Hypothalamus (tissue), 51 donors: ENCODE measurements at places on chromosomes 11 and 22.

DNA sequence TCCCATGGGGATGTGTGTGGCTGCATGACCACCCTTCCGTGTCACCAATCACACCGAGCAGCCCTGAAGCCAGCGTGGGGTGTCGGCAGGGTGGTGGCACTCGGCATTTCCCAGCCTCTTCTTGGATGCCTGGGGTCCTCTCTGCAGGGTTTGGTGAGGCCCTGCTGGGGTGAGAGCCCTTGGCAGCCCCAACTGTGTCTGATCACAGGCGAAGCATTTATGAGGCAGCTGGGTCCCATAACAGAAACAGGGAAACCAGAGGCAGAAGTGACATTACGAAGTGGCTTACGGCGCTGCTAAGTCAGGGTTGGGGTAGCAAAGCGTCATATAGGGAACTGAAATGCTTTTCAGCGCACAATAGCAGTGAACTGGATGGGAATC lies 92.3 kb upstream of the SEPTIN5 start:
- DNase-seq: no peak

DNA sequence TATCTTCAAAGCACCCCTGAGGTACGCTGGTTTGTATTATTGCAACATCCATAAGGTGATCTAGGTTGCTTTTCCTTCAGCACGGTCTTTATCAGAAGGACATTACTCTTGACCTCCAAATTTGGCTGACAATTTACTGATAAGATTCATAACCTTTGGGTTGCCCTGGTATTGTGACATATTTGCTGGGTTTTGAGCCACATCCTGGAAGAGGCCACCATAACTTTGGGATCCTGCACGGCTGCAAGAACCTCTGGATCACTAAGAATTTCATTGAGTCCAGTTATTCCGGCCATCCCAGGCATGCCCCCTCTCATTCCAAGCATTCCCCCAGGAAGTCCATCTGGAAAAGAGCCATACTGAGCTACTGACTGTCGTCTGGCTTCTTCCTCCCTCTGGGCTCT lies 6.5 kb upstream of the PLET1 start:
- DNase-seq: no peak

DNA sequence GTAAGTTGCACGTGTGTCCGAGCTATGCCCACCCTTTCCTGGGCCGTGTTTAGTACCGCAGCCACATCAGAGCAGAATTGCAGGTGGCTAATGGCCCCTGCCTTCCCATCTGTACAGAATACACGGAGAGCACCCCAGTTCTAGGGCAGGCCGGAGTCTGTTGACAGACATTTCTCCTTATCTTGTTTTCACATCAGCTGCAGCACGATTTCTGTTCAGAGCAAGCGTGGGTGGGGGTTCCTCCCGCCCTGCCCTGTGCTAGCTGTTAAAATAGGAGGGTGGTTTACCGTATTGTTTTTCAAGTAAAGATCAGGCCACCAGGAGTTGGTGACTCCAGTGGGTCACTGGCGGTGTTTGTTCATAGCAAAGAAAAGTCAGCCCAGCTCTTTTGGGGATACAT lies 41.1 kb downstream of the UBASH3B start:
- no peak for DNase-seq

GRCh38 chr22:40463683-40464082 lies 93.3 kb downstream of the SGSM3 start:
- no peak for DNase-seq

- no peak for DNase-seq
Observed at GRCh38 chr11:110903830-110904229, 191.6 kb upstream of the ARHGAP20 start.

DNA sequence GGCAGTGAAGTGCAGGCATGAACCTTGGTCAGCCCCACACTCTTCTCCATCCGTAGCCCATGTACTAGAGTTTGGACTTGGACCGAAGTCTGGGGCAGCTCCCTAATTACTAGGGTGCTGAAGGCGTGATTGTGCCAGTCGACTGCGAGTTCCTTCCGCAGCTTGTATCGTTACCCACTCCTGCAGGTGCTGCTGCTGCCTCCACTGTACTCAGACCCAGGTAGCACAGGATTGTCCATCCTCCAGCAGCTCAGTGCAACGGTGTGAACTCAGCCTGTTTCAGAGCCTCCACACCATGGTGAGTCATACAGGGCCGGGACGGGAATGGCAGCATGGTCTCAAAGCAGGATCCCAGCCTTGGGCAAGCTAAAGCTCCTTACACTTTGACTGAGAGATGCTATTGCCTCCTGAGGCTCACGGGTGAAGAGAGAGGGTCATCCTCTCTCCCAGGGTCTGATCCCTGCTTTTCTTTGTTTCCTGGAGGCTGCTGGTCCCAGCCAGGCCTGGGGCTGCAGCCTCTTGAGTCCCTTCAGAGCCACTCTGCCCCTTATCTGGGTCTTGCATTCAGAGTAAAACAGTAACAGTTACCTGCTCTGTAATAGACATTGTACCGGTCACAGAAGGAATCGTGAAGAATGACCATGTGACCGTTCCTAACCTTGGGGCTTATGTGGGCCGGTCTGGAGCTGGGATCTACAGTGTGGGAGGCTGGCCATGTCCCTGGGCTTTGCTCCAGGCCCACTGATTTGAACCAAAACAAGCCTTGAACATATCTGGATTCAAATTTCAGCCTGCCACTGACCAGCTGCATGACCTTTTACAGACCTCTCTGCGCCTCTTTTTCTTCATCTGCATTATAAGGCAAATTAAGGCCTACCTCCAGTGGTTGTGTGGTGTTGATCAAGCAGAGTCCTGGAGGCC lies 1.7 kb downstream of the TKFC start:
- DNase-seq: no peak

DNA sequence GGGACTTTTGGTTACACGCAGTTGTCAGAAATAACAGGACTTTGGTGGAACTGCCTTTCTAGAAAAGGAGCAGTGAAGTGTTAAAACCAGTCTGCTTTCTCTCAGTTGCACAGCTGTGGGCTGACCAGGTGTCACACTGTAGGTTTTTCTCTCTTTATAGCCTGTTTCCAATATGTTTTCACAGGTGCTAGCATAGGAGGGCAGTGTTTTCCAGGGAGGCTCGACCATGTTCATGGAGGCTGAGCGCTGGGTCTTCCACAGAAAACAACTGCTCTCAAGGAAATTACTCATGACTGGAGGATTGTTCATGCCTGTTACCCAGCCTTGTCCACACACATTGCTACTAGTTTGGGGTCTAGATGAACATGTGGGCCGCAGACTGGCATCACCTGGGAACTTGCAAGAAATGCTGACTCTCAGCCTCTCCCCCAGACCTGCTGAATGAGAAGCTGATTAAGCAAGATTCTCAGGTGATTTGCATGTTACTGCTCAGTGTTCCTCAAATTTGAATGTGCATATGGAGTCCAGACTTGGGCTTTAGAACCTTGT lies 157.7 kb downstream of the MAML2 start:
- no peak for DNase-seq

DNA sequence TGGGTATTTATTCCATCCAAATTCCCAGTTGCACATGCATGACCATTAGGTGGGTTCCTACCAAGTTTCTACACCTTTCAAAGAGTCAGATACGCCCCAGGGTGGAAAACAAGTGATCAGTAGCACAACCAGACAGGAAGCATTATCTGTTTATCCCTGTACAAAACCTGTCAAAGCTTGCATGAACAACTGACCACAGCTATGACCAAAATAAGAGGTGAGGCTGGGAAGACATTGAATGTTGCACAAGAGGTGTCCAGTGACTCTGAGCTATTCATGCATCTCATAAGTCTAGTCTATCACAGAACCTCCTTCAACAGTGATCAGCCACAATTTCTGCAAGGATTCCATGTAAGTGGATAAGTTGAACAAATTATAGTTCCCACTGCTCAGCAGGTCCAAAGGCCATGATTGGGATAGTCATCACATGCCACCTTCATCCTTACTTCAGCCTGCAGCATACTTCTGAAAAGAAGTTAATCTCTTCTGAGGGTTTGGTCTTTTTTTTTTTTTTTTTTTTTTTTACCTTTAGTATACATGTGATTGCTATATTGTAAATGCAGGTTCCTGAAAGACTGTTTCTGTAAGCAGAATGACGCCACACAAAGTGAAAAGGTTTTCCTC lies 28.0 kb upstream of the TMEM45B start:
- DNase-seq: no peak

DNA sequence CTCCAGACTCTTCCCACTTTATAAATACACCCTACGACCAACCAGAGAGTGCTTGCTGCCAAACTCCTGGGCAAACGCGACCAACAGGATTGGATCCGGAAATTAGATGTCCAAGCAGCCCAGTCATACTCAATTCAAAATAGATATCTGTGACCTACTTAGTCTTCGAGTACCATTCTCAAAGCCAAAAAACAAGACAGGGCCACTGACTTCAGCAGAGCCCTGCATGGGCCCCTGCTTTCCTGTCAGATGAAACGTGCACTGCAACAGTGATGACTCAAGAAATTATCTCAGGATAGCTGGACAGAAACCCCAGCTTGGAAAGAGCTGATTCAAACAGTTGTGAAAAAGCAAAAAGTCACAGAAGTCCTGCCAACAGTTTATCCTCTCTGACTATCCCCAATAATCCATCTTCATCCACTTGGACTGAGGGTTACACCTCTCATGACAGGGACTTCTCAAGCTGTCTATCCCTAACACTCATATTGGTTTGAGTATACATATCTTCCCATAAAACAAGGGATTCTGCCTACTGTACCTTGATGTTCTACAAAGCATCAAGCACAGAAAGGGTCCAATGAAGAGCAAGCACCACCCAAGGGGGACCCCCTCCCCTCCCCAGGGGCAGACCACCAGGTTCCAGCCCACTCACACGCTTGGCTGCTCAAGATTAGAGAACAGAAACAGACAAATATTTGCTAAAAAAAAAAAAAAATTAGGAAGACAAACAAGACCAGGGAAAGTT lies 17.4 kb downstream of the SMCO4 start:
- DNase-seq: no peak

GRCh38 chr11:45485070-45485707 lies 180.2 kb downstream of the CHST1 start:
- DNase-seq: no peak

DNA sequence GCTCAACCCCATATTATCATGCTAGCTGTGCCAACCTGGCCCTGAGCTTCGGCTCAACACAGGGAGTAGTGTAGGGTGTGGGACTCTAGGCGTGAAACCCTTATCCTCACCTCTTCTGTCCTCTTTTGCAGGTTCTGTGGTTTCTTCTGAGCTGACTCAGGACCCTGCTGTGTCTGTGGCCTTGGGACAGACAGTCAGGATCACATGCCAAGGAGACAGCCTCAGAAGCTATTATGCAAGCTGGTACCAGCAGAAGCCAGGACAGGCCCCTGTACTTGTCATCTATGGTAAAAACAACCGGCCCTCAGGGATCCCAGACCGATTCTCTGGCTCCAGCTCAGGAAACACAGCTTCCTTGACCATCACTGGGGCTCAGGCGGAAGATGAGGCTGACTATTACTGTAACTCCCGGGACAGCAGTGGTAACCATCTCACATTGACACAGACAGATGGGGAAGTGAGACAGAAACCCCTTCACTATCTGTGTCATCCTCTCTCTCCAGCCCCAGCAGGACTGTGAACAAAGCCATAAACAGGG lies 76.4 kb downstream of the GGTLC2 start:
- peak; percentile 16 for DNase-seq

DNA sequence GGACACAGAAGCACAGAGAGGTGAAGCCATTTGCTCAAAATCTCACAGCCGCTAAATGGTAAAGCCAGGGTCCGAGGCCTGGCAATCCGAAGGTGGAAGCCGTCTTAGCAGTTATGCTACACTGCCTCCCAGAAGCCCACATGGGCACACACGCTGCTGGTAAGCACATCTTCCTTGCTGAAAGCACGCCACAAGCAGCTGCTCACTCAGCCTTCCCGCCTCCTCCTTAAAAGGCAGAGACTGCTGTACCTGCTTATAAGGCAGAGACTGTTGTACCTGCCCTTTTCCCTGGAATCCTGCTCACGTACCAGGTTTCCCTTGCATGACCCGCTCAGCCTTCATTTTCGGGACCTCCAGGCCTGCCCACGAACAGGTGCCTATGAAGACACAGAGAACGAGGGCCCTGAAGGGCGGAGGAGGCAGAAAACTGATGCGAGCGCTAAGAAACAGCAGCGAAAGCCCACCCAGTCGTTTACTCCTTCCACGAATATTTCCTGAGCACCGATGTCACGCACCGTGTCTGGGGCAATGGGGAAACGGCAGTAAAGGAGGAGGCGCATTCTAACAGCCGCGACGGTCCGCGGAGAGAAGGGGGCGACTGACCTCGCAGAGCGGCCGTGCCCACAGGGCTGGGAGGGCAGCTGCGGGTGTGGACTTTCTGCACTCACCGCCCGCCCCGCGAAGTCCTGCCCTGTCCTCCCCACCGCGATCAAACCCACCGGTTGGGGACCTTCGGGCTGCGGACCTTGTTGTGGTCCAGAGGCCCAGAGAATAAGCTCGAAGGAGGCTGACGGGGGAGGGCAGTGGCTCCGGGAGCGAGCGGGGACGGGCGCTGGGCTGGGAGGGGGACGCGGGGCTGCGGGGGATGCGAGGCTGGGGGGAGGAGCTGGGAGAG lies 13.0 kb downstream of the SPATA19 start:
- DNase-seq: no peak

- DNase-seq: no peak
Observed at GRCh38 chr11:59829358-59829757, 15.9 kb downstream of the CBLIF start.

DNA sequence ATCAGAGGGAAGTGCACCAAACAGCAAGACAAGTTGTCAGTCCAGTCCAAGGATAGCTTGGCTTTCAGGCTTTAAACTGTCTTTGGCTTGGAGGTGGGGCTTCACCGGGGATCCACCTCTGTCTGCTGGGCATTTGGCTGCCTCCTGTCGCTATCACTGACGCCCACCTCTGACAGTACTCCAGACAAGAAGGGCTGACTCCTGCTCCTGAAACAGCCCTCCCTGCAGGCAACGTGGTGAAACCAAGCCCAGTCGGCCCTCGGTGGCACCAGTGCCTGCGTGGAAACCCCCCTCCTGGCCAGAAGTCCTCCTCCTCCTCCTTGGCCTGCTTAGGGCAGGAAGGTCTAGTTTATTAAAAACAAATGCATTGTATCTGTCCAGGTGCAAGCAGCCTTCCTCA lies 16.9 kb downstream of the DHCR7 start:
- DNase-seq: no peak

DNA sequence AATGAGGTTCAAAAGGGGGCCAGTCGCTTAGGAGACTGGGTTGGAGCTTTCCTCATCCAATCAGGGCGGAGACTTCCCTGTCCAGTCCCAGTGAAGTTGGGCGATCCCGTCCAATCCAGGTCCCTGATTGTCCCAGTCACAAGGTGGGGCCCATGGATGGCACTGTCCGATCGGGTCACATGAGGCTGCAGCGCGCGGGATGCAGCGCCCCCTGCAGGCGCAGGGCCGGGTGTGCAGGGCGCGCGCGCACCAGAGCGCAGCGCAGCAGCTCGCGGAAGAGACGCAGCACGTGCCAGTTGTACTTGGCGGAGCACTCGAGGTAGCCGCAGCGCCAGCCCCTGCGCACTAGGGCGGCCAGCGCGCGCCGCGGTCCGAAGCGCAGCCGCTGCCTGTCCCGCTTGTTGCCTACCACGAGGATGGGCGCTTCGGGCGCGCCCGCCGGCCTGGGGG lies 2.3 kb downstream of the RASL10A start:
- peak; percentile 52 for DNase-seq

DNA sequence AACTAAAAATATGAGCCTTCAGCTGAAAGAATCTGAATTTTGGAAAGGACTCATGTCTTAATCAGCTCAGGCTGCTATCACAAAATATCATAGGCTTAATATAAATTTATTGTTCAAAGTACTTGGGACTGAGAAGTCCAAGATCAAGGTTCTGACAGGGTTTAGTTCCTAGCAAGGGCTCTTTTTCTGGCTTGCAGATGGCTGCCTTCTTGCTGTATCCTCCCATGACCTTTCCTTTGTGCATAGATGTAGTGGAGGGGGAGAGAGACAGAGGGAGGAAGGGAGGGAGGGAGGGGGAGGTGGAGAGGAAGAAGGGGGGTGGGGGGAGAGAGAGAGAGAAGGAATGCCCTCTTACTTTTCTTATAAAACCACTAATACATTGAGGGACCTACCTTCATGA lies 306.8 kb upstream of the DDI1 start:
- DNase-seq: no peak
